Right kidney (tissue), 9 donors: ENCODE measurements at places on chromosomes 4 and X.

- DNase-seq: no peak
These were observed 1022.0 kb downstream of the ADGRL3 start for GRCh38 chr4:62222121-62222520.

DNA sequence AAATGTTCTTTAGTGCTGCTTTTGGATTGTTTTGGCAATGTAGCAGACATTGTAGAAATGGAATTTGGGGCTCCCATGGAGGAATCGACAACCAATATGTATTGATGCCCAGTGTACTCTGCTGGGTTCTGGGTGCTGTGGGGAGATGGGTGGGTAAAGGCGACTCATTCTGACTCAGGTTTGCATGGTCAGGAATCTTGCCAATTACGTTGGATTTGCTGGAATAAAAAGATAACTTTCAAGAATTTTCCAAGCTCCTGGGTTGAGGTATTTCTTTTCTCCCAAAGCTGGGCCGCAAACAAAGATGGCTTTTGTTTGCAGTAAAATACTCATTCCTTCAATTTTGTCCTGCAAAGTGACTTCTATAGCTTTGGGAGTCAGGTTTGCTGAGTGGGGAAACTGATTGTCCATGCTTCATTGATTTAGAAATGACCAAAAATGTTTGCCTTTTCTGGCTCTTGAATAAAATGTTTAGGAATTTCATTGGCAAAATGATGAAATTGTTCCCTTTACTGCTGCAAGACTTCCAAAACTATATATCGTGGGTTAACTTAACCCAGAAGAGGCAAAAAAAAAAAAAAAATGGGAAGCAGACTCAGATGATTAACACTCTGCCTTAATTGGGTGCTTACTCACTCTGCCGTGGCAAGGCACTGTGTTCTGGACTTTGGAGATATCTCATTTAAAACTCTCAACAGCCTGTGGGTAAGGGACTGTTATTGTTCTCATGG, 57.0 kb downstream of the RTL9 start:
- DNase-seq: no peak

DNA sequence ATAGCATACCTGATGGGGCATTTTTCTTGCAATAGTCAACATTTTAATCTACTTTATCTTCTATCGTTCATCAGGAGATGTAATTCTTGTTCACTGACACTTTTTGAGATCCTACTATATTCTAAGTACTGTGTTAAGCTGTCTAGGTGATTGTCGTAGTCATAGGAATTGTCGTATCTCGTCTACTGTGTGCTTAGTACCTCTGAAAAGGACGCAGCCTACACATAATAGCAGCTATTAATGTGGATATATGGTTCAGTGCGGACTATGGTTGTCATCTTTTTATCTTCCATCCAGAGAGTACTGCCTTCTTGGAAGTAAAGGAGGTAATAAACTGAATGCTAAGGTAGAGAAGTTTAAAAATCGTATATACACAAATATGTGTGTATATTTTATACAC, 21.9 kb upstream of the CFAP299 start:
- no peak for DNase-seq

GRCh38 chr4:169644802-169645201, 24.4 kb downstream of the CLCN3 start:
- DNase-seq: no peak

DNA sequence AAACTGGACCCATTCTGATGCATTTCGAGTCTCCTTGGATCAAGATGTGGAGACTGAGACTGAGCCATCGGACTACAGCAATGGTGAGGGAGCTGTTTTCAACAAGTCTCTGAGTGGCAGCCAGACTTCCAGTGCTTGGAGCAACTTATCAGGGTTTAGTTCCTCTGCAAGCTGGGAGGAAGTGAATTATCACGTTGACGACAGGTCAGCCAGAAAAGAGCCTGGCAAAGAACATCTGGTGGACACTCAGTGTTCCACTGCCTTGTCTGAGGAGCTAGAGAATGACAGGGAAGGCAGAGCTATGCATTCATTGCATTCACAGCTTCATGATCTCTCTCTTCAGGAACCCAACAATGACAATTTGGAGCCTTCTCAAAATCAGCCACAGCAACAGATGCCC, 84.8 kb downstream of the NEUROG2 start:
- DNase-seq: no peak

- no peak for DNase-seq
These were observed 36.9 kb upstream of the FAT1 start for GRCh38 chr4:186760576-186760975.

DNA sequence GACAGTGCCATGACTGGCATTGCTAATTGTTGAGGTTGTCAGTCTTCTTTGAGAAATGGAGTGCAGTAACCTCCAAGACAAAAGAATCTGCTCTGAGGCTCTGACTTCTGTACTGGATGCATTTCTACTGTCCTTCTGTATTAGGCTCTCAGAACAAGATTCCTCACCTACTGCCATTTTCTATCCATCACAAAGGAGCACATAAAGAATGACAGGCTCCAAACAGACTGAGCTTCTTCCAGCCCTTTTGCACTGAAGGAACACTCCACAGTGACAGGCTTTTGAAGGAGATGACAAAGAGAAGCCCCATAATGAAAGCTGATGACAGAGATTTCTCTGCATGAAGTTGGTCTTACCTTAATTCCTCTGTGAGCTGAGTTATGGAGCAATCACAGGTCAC, 162.2 kb downstream of the PCDH19 start:
- DNase-seq: no peak

DNA sequence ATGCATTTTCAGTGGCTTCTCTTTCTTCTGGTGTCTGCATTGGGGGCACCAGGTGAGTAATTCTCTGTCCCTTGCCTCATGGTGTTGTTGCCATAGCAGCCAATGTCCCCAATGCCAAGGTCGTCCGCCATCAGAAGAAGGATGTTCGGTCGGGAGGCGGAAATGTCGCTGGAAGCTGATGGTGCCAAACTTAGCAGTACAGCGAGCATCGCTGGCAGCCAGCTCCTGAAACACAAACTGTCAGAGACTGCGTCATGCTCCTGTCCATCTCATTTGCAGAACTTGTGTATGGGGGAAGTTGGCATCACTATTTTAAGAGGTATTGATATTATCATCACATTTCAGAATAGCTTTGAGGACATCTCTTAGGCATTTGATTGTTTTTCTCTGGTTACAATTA, 29.1 kb upstream of the ARSD start:
- no peak for DNase-seq

DNA sequence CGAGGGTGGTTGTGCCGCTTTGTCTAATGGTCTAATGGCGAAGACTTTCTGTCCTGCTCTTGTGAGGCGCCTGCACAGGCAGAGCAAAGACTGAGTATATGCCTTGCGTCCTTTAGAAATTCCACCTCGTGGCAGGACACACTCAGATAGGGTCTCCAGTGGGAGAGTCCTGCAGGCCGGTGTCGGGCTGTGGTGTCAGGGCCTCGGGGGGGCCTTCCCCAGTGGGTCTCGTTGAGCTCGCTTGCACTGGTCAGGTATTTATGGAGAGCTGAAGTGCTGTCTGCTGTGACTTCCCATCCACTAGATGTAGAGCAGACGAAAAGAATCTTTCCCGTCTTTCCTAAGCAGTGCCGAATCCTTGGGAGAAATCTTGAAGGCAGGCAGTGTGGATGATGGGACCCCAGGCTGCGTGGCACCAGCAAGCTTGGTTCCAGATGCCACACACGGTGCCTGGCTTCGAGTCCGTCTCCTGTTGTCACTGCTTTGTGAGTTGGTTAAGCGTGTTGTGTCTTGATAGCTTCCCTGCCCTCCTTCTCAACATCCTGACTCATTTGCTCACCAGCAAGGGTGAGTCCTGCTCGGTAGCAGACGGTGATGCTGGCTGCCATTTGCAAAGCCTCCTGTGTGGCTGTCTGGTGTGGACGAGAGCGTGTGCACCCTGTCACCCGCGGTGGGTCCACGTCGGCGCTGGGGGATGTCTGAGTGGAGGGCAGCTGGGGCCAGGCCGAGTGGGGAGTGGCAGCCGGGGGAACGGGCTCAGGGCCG, 20.5 kb downstream of the MAEA start:
- DNase-seq: no peak

GRCh38 chr4:37865450-37865849, 25.4 kb upstream of the TBC1D1 start:
- no peak for DNase-seq

- no peak for DNase-seq
These were observed 74.4 kb downstream of the SLC9B1 start for GRCh38 chr4:102945066-102945465.

DNA sequence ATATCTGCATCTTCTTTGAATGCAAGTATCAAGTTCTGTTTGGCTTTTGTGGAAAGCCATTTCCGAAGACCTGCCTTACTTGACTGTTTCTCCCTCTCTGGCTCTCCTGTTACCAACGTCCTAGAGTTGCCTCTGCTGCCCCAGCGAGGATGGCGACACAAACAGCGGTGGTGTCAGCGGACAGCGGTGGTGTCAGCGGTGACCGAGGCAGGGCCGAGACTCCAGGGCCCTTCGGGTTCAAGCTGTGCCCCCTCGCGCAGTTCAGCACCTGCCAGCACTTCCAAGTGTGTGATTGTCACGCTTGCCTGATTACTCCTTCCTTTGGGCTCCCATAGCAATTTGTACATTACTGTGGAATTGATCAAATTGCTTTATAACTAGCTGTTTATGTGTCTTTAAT, 336.9 kb upstream of the FAT1 start:
- no peak for DNase-seq

GRCh38 chr4:95510877-95511276, 37.9 kb downstream of the UNC5C start:
- no peak for DNase-seq

DNA sequence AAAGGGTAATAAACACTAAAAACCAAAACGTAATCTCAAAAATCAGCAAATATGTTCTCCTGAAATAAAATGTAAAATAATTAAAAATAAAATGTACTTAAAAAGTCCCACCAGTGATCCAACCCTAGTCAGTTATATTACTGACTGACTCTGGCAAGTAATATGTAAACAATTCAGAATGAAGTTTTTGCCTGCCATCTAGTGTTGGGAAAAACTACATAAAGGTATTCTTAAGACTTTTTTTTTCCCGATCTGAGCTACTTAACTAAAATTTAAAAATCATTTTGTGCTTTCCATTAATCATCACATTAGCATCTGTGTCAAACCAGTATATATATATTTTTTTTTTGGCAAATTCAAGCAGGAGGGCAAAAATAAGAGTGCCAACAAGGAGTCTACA, 24.0 kb downstream of the RCHY1 start:
- no peak for DNase-seq

- DNase-seq: no peak
These were observed 24.9 kb upstream of the MAN2B2 start for GRCh38 chr4:6549890-6550620.

DNA sequence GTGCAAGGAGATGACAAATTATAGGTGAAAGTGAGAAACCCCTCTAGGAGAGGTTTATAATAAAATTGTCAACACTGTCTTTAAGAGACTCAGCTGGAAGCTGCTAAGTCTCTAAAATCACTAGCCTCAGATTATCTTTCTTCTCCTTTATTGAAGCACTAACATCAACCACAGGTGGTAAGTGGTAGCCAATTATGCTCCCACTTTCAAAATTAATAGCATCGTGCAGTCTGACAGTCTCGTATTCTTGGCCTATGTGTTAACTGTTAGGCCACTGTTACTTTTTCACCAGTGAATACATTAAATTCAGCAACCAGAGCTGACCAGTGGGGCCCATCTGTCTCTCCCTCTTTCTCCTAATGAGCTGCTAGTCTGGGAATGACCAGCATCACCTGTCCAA, 674.1 kb downstream of the RAPGEF2 start:
- DNase-seq: no peak

DNA sequence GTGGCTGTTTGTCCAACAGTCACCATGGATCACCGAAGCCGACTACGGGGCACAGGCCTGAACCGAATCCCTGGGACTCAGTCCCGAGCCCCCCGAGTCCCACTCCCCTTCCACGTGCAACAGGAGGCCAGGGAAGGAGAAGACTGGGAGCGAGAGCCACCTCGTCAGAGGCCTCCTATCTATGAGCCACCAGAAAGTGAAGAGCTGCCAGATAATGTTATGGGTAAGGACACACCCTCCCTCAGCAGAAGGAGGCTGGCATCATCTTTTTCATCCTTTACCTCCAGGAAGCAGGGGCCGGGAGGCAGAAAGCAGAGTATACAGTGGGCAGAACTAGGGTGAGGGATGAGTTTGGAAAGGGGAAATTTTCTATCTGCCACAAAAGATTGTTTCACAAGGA, 2.8 kb upstream of the PRDX4 start:
- no peak for DNase-seq

GRCh38 chrX:104668550-104668949, 102.6 kb downstream of the IL1RAPL2 start:
- DNase-seq: no peak

DNA sequence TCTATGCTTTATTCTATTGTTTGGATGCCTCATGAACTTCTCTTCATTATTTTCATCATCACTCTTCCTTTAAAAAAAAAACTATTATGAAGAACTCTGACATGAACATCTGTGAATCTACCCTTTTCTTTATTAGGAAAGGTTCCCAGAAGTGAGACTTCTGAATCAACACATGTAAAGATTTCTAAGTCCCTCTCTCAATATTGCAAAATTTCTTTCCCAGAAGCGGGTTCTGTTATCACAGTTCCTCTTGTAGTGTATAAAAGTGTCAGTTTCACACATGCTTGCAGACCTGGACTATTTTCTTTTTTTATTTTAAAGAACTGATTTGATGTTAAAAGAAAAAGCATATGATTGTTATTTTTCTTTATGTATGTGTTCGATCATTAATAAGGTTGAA, 330.8 kb upstream of the KLF3 start:
- DNase-seq: no peak

GRCh38 chr4:34372815-34373214, 1871.5 kb downstream of the ARAP2 start:
- no peak for DNase-seq

- DNase-seq: peak; percentile 97
These were observed at the start of gene ZNF630 for GRCh38 chrX:48071064-48071985. Gene ZNF630 (minus strand): TSS chrX:48071640. CDS start chrX:48066886, 4,754 bp downstream.

- DNase-seq: no peak
These were observed 78.7 kb upstream of the PCDH18 start for GRCh38 chr4:137610960-137611359.

DNA sequence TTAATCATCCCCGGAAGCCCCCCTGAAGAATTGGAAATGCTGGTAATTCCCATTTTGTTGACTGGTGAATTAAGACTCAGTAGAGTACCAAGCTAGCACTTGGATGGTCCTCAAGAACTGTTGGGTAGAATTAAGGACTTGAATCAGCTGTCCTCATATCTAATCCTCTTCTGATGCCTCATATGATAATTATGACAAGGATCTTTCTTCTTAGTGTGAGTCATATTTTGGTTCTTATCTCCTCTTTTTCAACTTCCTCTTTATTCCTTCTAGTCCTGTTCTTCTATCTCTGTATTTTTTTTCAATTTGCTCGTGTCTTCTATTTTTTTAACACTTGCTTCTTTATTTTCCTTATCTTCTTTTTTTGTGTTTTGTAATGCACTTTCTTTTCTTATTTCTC, 206.3 kb upstream of the ANXA3 start:
- DNase-seq: no peak

DNA sequence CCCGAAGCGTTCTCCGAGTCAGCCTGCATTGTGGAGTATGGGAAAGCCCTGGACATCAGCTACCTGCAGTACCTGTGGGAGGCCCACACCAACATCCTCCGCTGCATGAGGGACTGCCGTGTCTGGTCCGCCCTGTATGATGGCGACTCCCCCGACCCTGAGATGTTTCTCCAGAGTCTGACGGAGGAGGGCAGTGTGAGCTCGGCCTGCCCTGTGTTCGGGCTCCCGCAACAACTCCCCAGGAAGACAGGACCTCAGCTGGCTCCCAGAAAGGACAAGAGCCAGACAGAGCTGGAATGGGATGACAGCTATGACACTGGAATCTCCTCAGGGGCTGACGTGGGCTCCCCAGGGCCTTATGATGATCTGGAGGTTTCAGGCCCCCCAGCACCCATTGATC, 111.3 kb downstream of the GATB start:
- DNase-seq: no peak
